Stimulated activated memory B cell treated with anti-CD40 and anti-IgM and Interleukin-4, amounts not matched to agents 10 μg/mL and 1 μg/mL and 100 μg/mL, for 72 hours (primary cell): ENCODE measurements at places on chromosomes 2 and 18.

GRCh38 chr2:232496501-232497270, 9.1 kb upstream of the ECEL1 start:
- ATAC-seq = no peak

GRCh38 chr2:27494944-27495554, at the start of gene FNDC4:
FNDC4 (minus strand) TSS chr2:27495200; CDS start chr2:27494679, 521 bp downstream.
- ATAC-seq = peak; percentile 49

- ATAC-seq = no peak
These were observed 4.6 kb upstream of the RHBDD1 start for GRCh38 chr2:226831266-226831665.

DNA sequence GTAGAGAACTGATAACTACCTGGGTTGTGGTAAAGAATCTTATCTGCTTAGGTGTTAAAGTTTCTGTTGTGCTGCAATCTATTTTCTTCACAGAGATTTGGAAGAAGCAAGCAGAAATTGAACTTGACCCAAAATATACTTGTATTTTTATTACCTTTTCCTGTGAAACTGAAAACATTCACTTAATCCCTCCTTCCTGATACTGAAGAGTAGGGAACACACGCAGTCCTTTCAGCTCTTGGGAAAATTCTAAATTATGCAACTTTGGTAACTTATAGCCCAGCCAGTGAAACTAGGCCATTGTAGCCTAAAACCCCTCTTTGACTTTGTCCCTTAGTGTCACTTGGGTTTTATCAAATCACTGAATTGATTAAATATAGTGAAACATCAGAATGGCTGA, 128.4 kb upstream of the MEIS1 start:
- no peak for ATAC-seq

DNA sequence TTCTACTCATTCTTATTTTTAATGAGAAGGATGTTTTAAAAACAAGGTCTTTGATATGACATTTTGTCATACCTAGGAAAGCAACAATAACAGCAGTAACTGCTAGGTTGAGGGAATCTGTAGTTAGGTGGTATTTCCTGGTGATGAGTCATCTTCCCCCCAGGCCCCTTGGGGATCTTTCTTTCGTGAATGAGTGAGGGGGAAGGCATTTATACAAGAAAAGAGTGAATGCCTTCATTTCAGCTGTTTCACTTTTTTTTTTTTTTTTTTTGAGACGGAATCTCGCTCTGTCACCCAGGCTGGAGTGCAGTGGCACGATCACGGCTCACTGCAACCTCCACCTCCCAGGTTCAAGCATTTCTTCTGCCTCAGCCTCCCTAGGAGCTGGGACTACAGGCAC, 108.6 kb downstream of the MAP4K4 start:
- ATAC-seq = peak; percentile 88

DNA sequence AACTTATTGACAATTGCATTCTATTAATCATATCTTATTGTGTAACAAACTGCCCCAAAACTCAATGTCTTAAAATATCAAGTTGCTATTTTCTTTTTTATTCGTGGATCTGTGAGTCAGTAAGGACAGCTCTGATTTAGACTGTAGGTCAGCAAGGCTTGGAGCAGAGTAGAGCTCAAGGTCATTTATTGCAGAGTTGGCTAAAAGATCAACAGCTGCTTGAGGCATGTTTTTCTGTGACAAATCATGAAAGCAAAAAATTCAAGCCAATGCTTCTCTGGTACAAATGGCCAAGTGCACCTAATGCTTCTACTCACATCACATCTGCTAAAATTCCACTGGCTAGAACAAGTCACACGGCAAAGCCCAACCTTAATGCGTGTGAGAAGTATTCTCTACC, 497.7 kb upstream of the LRATD1 start:
- no peak for ATAC-seq

DNA sequence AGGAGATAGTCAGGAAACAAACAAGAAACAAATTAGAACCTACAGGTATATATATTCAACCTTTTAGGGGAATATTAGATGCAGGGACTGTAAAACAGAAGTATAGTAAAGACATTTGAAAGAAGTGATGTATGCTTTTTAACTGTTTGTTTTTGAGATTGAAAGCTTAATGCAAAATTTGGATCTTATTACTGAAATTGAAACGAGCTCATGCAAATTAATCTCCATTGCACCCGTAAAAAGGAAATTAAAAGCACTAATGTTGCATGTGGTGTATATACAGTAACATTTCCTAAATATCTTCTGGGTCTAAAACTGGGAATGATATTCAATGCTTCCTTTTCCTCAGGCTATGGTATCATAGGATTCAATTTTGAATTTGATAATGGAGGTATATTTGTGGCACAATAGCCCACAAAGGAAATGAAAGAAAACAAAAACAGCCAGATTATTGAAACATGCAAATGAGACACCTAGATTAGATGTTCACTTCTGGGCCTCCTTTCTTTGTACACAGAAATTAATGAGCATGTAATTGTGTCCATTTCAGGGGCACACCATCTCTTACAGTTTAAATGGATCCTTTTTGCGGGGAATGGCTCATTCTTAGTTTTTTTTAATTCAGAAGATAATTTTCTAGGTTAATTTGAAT, 1.6 kb upstream of the ELOA2 start:
- no peak for ATAC-seq

- no peak for ATAC-seq
These were observed 68.4 kb upstream of the RTN4 start for GRCh38 chr2:55118643-55119083.

- no peak for ATAC-seq
These were observed 67.4 kb downstream of the RNF152 start for GRCh38 chr18:61825386-61825785.

DNA sequence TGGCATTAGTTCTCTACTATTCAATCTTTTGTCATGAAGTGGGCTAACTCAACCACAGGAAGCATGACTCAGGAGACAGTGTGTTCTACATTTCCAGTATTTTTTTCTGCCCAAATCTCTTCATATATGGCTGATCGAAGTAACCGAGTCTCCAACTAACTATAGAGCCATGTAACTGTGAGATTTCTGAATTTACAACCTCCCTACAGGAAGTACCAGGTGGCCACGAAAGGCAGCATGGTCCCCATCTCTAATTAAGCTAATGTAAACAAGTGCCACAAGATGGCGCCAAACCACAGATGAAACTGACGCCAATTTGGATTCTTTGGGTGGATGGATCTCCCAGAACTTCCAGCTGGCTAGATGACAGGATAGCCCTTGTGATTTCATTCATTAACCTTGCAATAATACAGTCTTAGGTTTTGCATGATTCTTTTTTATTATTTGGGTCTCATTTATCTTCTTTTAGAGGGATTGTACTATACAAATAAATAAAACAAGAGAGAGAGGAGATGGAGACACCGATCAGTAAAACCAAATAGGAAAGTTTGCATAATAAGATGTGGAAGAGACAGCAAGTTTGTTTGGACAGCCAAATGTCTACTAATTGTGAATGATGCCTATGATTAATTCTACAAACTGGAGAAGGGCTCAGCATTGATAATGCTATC, 18.3 kb upstream of the ARHGAP15 start:
- ATAC-seq = peak; percentile 74

DNA sequence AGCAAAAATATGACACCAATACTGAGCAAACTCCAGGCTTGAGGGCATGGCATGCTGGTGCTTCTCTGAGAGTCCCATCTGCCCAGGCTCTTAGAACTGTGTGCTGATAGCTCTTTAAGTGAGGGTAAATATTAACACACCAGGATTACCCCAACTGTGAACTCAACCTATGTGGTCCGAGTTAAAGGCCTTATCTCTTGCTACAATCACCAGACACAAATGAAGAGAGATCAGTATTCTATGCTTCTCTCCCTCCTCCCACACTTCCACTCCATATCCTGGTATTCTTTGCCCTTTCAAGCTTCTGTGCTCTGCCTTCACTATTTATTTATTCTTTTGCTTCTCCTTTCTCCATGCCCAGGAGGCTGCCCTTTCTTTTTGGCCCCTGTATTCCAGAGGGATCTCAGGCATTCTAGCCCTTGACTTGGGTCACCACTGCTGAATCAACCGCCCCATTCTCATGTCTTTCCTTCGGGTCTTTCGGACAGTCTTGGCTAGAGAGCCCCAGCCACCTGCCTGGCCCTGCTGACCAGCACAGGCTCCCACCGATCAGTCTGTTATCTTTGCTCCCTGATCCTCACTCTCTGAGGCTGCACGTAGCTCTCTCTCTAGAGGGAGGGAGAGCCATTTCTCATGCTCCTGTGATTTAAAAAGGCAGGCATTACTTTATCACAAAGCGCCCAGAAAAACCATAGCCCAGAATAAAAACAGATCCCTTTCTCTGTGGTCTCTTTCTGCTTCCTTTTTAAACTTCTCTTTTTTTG, 17.2 kb upstream of the HK2 start:
- ATAC-seq = peak; percentile 55

DNA sequence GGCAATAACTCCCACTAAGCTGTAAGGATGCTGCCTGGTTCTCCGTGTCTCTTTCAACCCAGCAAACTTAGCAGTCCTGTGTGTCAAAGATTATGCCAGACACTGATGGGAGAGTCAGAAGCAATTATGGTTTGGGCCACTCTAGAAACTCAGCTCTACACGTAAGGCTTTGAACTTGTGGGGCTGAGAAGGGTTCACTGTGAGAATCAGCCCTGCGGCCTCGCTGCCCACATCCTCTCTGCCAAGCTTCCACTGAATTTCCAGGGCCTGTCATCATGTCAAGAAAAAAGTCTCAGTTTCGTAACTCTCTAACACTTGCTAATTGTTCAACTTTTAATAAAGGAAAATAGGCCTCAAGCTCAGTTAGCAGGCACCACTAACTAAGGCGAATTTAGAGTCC, 308.8 kb upstream of the LYPD1 start:
- ATAC-seq = no peak
